NCI-H146 (cell line): ENCODE measurements at places on chromosomes 16 and 17.
A peak's percentile ranks its signal among the peaks of the same experiment; 100 is the strongest.

DNA sequence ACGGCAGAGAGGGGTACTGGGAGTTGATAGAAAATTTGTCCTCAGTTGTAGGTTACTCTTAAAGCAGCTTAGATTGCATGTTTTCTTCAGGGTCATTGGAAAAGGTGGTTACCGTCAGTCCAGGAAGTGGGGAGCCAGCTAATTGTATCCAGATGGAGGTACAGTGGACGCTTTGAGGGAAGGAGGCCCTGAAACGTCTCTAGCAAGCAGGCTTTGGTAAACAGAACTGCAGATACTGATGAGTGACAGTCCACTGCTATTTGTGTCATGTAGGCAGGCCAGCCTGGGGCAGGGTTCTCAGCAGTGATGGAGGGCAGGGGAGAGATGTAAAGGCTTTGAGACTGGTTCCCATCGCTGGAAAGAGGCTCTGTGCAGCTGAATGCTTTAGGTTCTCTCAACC is 30.2 kb upstream of the ST6GALNAC1 start:
- DNase-seq, result no peak

DNA sequence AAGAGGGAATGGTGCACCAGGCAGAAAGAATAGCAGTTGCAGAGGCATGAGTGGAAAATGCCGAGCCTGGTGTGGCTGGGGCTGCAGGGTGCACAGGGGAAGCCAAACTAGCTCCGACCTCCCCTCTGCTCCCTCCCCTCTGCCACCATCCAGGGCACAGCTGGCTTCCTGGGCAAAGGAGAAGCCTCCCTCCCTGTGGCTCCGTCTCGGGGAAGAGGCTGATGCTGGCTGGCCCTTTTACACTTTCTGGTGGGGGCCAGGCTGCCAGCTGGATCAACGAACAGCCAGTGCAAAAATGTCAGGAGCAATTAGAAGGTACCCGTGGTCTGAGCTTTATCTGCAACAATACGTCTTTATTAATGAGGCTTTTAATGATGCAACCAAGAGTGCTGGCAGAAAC is 37.1 kb upstream of the KCNJ12 start:
- no peak for DNase-seq

DNA sequence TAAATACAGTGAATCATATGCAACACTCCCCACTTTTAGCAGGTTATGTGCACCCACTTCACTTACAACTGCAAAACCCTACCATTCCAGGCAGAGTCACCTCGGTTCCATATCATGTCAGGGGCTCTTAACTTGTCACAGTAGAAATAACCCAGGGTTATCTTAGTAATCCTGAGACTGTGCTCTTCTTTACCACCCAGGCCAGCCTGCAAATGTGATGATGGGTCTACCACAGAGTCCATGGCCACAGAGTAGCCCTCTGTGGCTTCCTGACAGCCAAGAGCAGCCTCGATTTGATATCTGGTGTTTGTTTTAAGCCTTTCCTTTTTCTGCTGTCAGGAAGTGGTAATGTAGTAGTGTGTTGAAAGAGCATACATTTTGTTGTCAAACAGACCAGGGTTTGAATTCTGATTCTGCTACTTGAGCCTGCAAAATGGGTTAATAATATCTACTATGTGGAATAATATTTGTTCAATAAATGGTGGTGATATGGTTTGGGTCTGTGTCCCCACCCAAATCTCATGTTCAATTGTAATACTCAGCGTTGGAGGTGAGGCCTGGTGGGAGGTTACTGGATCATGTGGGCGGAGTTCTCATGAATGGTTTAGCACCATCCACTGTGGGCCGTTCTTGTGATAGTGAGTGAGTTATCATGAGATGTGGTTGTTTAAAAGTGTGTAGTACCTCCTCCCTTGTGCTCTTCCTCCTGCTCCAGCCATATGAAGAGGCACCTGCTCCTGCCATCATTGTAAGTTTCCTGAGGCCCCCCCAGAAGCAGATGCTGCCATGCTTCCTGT is 416.5 kb downstream of the UTP18 start:
- DNase-seq, result no peak

DNA sequence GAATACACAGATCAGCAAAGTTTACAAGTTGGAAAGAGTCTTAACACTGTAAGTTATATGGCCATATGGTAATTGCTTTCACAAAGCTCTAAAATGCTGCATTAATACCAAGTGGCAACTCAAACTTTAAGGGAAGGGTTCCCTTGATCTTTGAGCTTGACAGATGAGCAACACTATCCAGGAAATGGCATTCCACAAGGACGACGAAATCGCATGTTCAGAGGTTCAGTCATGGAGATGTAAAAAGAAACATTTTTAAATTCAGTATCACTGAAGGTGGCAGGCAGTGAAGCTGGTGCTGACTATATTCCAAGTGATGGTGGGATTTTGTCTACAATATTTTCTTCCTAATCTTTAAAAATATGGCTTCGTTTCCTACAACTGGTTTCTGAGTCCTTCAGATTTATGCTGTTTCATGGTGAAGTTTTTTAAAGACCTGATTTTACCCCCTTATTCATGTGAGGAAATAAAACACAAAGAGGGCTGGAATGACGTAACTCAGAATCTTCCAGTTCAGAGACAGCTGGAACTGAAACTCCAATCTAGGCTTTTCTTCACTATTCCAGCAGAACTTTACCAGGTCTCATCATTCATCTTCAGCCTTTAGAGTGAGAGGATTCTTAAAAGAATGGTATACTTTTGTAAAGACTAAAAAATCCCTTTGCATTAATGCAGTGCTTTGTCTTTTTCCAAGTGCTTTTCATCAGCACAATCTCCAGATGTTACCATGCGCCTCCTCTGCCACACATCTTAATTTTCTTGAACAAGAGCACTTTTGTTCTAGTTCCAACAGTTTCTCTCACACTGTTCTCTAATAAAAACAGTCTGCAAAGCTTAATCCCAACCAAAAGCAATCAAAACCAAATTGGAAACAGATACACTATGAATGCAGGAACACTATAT is 20.2 kb downstream of the CHCT1 start:
- DNase-seq, result no peak

GRCh38 chr17:15893658-15894024 is 51.3 kb upstream of the ADORA2B start:
- DNase-seq, result no peak

DNA sequence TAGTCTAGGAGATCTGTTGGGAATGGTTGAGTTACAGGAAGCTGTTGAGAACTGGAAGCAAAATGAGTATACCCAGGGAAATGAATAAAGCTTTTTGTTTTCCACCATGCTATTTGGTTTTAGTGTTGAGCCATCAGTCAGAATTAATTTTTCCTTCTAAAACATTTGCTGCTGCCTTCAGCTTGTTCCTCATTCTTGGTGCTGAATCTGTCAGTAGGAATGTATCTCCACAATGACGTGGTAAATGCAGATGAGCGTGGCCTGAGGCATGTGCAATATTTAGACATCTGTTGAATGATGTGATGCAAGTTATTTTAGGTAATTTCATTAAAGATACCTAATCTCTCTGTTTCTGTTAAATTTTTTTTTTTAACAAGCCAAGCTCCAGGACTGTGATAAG is 10.9 kb downstream of the HAPSTR1 start:
- DNase-seq, result no peak

- no peak for DNase-seq
These were observed 37.4 kb downstream of the SOCS1 start for GRCh38 chr16:11218604-11218962.

GRCh38 chr17:74521701-74522201 is 9.5 kb downstream of the CD300LB start:
- DNase-seq, result no peak

GRCh38 chr16:78987666-78988065 is 612.9 kb downstream of the MAF start:
- no peak for DNase-seq

DNA sequence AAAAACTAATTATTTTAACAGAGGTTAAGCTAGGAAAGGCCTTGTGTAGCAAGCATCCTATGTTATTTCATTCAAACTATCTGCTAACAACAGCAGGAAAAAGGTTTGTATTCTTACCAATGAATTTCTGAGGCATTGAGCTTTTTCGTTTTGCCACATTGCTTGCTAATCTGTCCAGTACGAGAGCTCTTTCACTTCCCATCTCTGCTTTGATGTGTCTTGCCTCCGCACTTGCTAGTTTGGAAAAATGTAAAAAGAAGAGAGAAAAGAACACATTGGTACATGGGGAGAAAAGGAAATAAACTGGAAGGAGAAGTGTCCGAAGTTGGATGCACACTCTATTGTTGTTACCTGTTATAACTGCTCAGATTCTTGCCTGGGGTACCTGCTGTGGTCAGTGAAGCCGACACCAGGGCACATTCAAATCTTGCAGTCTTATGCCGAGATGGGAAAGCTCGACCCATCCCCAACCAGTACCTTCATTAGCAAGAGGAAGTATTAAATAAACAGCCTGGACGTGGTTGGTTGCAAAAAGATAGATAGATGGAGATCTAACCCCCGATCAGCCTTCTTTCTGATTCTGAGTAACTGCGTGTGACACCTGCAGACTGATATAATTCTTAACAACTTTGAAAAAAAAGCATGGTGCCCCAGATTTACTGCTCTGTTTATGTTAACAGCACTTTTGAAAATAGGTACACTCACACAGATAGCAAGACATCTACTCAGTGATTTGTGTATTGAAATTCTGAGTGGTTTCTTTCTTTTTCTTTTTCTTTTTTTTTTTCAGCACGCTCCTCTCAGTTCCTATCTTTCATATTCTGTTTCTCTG is 40.0 kb downstream of the GRB7 start:
- peak; percentile 4 for DNase-seq

DNA sequence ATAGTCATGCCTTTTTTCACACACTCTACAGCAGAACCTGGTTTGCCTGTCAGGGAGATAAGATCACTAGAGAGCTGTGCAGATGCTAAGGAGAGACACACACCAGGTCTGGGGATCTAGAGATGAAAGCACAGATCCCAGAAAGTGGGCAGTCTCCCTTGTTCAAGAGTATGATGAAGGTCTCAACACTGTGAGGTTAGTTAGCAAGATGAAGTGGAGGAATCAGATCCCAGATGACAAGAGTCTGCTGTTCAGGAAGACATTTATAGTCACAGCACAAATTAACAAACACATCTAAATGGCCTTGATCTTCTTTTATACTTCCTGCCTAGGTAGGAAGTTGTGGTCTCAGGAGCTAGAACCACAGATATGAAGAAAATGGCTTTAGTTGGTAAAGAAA is 23.4 kb upstream of the SKAP1 start:
- DNase-seq, result no peak

DNA sequence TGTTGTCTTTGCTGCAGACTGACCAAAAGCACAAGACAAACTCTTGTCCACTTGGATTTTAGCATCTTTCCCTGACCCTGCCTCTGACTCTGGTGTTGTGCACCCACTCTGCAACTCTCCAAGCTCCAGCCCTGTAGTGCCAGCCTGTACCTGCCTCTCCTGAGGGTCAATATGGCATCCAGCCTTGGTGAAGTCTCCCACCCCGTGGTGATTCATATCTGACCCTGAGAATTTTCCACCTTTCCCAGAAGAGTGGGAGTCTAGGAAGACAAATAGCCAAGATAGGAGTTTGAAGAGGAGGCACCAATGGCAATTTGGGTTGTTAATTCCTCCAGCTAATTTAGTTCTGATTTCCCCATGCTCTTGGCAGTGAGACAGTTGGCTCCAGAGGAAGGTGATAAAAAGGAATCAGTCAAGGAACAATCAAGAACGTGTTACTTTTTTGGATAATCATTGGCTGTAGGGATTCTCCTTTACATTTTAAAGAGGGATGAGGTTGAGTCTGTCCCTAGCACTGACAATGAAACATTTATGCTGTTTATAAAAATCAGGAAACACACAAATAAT is 416.0 kb downstream of the MAF start:
- no peak for DNase-seq

DNA sequence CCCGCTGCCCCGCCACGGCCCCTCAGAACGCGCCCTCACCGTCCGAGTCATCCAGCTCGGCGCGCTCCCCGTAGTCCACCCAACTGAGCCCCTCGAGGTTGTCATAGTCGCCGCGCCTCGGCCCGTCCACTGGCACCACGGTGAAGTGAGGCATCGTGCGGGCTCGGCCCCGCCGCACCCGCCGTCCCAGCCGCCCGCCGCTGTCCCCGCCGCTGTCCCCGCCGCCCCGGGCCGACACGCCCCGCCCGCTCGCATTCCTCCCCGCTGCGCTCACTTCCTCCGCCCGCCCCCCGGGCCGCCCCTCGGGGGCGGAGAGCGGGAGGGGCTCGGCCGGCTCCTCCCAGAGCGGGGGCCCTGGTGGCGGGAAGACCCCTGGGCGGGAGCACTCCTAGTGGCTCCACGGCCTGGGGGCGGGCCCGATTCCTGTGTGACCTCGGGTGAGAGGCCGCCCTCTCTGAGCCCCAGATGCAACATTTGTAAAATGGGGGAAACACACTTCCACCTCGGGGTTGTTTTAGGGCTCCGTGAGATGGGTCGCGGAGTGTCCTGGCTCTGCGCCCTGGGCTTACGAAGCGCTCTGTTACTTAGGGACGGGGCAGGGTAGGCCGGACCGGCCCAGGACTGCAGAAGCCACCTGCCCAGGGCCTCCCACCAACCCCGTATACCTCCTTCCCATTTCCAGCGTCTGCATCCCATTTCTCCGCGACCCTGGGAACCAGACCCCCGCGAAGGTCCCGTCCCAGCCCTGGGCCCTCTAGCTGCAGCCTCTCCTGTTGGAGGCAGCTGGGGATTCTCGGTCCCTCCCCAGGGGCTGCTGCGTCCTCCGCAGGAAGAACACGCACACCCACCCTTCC is at the start of gene SLC12A4:
SLC12A4 (minus strand) TSS at position 238 of the 854 bp plus-strand sequence; CDS start at position 154, 84 bp downstream.
- peak; percentile 50 for DNase-seq

DNA sequence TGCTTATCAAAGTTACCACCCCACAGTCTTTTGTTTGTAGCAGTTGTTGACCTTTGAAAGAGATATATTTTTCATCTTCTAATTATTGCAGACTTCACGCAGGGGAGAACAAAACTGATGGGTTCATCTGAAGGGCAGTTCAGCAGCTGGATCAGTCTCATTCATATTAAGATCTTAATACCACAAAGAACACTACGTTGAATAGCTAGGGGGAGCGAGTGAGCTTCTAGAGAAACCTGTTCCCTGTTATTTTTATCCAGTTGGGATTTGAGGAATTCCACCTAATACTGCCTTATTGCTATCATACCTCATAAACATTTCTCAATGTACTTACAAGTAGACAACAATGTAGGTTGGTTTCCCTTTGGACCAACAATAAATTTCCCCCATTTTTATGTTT is 306.1 kb upstream of the KIF2B start:
- DNase-seq, result peak; percentile 12

DNA sequence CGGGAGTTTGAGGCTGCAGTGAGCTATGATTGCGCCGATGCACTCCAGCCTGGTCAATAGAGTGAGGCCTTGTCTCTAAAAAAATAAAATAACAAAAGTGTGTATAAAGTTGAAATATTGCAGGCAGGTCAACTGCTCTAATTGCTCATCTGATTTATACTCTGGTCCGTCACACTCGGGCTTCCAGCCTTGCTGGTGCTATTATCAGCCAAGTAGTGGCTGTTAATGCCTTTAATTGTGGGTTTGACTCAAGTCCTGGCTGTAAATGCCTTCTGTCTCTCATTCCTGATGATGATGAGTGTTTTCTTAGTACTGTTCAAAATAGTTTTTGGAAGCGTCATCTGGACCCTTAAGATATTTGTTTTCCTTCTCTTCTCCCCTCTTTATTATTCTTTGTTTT is 18.4 kb downstream of the SYT17 start:
- DNase-seq, result no peak

DNA sequence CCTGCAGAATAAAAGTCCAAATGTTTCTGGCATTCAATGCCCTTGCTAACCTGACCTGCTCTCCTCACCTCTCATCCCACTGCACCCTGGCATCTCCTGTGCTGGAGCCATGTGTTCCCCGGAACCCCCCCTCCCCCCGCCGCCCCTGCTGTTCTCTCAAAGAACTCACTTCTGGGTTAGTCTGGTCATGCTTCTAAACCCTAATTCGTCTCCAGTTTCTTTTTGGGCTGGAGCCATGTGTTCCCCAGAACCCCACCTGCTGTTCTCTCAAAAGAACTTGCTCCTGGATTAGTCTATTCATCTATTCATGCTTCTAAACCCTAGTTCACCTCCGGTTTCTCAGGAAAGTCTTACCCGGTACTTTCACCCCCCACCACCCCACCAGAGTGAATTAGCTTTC is 808 bp upstream of the ALOX15 start:
- no peak for DNase-seq
